Activated naive CD8-positive, alpha-beta T cell treated with anti-CD3 and anti-CD28 coated beads for 36 hours (primary cell): ENCODE measurements at places on chromosomes 11 and 22. TPM values are rescaled to one million over a fixed set of nuclear protein-coding genes. Genes with fewer than 3 reads are reported as not detected.

DNA sequence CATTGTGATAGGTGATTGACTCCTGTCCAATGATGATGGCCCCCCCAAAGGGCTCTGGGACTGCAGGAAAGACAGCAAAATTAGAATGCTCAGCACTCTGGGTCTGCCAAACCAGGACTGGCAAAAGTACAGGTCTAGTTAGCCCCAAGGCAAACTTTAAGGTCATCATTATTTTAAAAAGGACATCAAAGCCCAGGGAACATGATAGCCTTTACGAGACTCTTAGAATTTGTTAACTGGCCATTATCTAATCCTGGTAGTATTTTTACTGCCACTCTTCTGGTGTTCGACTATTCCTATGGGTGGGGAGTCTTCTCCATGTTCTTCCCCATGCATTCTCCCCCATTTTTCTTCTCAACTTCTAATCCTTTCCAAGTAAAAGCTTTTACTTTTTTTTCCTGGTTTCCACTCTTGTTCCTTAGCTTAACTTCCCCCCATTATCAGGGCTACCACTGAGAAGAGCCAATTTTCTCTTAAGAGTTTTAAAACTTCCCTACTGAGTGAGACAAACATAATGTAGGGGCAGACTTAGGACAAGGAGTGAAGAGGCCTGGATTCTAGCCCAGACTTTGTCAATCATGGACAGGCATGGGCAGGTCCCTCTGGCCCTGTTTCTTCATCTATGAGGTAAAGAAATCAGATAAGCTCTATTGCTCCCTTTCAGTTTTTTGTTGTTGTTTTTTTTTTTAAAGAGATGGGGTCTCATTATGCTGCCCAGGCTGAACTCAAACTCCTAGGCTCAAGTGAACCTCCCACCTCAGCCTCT lies 7.1 kb downstream of the DDB1 start:
- no peak overlapping the region for H3K4me3 ChIP-seq
- H3K27me3 ChIP-seq: no peaks in the 10 kb centered on the region
- peaks cover 29% of the 10 kb centered on the region for H3K4me1 ChIP-seq

- no peak for DNase-seq
- no peaks in the 10 kb centered on the region for H3K27me3 ChIP-seq
- H3K4me3 ChIP-seq: no peak overlapping the region
- H3K27ac ChIP-seq: no peak overlapping the region
- H3K4me1 ChIP-seq: peaks cover 1% of the 10 kb centered on the region
Measured at GRCh38 chr11:8773916-8774539, 91.4 kb downstream of the RPL27A start.

- no peaks in the 10 kb centered on the region for H3K4me1 ChIP-seq
- H3K27me3 ChIP-seq: no peaks in the 10 kb centered on the region
- H3K36me3 ChIP-seq: peaks cover 1% of the 10 kb centered on the region
- H3K4me3 ChIP-seq: no peak overlapping the region
- no peak overlapping the region for H3K27ac ChIP-seq
Measured at GRCh38 chr11:103272876-103273275, 163.7 kb downstream of the DYNC2H1 start.

DNA sequence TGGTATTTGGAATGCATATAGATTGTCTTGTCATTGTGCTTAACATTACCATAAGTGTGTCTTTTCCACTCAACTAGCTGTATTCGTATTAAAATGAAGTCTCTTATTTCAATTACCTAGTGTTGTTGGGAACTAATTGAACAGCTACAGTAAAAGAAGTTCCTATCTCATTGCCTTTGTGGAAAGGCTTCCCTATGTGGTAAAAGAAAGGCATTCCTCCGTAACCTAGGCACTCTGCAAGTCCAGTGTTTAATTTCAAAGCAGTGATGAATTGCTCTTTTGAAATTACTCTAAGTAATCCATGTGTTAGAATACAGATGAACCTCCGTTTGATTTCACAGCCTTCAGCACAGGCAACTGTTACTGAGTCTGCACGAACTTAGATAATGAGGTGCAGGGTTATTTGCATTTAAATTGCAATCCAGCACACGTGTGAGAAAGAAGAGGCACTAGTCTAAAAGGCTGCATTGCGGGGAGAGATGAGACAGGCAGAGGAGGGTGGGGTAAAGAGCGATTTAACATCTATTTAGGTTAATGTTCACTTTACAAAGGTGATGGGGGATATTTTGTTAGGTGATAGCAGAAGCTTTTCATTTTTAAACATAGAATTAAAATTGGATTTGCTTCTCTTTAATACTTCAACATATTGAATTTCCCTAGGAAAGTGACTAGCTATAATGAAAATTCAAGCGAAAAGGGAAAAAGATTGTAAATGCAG lies 25.0 kb upstream of the CRTAM start:
- DNase-seq: no peak
- peaks cover 36% of the 10 kb centered on the region for H3K4me1 ChIP-seq
- no peak overlapping the region for H3K4me3 ChIP-seq
- peaks cover 16% of the 10 kb centered on the region for H3K36me3 ChIP-seq
- H3K27ac ChIP-seq: no peak overlapping the region

Gene GTSE1
- total RNA-seq: 42.0 TPM

Gene SLC22A25
- not detected for total RNA-seq

GRCh38 chr11:19359221-19360000 lies 118.7 kb upstream of the E2F8 start:
- no peak overlapping the region for H3K4me3 ChIP-seq
- peaks cover 14% of the 10 kb centered on the region for H3K27me3 ChIP-seq
- no peak for DNase-seq
- no peaks in the 10 kb centered on the region for H3K36me3 ChIP-seq
- no peak overlapping the region for H3K27ac ChIP-seq
